T-helper 2 cell treated with Interferon-gamma antibody and Interleukin-4, amounts not matched to agents 100 ng/mL and 5 ng/mL, for 36 hours (primary cell): ENCODE measurements at places on chromosomes 1 and 21. TPM values are rescaled to one million over a fixed set of nuclear protein-coding genes. Genes with fewer than 3 reads are reported as not detected.

NTNG1 gene
- not detected in 2 replicates for total RNA-seq

ATP1A2 gene
- total RNA-seq: not detected in 2 replicates

KRTAP13-2 gene
- total RNA-seq: not detected in 2 replicates

NCAM2 gene
- total RNA-seq: 0.02 TPM in 1 of 2 replicates, not detected in the other

ATPAF1 gene
- total RNA-seq: 50.7 and 52.0 TPM in 2 replicates

PEAR1 gene
- total RNA-seq: 0.09 TPM in 2 replicates

CBS gene
- total RNA-seq: 20.8 and 22.0 TPM in 2 replicates

ALPL gene
- total RNA-seq: not detected in 2 replicates

DYRK3 gene
- 7.1 and 7.9 TPM in 2 replicates for total RNA-seq

CPTP gene
- 20.0 and 20.7 TPM in 2 replicates for total RNA-seq

HRNR gene
- not detected in 2 replicates for total RNA-seq

OLIG2 gene
- not detected in 2 replicates for total RNA-seq

GNG12 gene
- 0.05 TPM in 1 of 2 replicates, not detected in the other for total RNA-seq

FTCD gene
- total RNA-seq: 0.25 and 0.34 TPM in 2 replicates

F5 gene
- total RNA-seq: 8.2 and 9.1 TPM in 2 replicates

SIM2 gene
- 0.09 TPM in 1 of 2 replicates, not detected in the other for total RNA-seq

PDC gene
- not detected in 2 replicates for total RNA-seq

CD1E gene
- total RNA-seq: not detected in 2 replicates

DMRTA2 gene
- not detected in 2 replicates for total RNA-seq

TNFRSF1B gene
- total RNA-seq: 164 and 170 TPM in 2 replicates

TBCE gene
- total RNA-seq: 25.1 and 28.2 TPM in 2 replicates

OR2G6 gene
- not detected in 2 replicates for total RNA-seq

PKP1 gene
- total RNA-seq: not detected in 2 replicates

TFF1 gene
- not detected in 2 replicates for total RNA-seq

LAPTM5 gene
- total RNA-seq: 371 and 381 TPM in 2 replicates

LSM10 gene
- 44.1 and 44.8 TPM in 2 replicates for total RNA-seq

AIRE gene
- 2.7 and 3.0 TPM in 2 replicates for total RNA-seq

AHCTF1 gene
- 36.2 and 40.9 TPM in 2 replicates for total RNA-seq

NTRK1 gene
- total RNA-seq: 12.7 and 13.4 TPM in 2 replicates

TTC34 gene
- 1.3 and 1.7 TPM in 2 replicates for total RNA-seq

PLA2G4A gene
- total RNA-seq: 2.0 and 2.2 TPM in 2 replicates

RSPH1 gene
- total RNA-seq: not detected in 2 replicates

TNFRSF25 gene
- 95.0 and 104 TPM in 2 replicates for total RNA-seq

PRMT2 gene
- 91.3 and 92.2 TPM in 2 replicates for total RNA-seq

SPRR5 gene
- not detected in 2 replicates for total RNA-seq

PCP4 gene
- not detected in 2 replicates for total RNA-seq

RCAN1 gene
- 8.0 and 9.1 TPM in 2 replicates for total RNA-seq

EPRS1 gene
- total RNA-seq: 113 and 119 TPM in 2 replicates

YRDC gene
- total RNA-seq: 22.7 and 23.4 TPM in 2 replicates
